CD4-positive, alpha-beta T cell treated with Interleukin-1 beta for 1 hour (primary cell): ENCODE measurements at places on chromosomes 6 and 20.

GRCh38 chr6:41167173-41167963 lies 4.5 kb upstream of the TREM2 start:
- no peak for DNase-seq

- DNase-seq, result no peak
These were observed 101.4 kb downstream of the KIF13A start for GRCh38 chr6:17885889-17886576.

- peak; percentile 61 for DNase-seq
These were observed 52.9 kb upstream of the TAB2 start for GRCh38 chr6:149264629-149265028.

DNA sequence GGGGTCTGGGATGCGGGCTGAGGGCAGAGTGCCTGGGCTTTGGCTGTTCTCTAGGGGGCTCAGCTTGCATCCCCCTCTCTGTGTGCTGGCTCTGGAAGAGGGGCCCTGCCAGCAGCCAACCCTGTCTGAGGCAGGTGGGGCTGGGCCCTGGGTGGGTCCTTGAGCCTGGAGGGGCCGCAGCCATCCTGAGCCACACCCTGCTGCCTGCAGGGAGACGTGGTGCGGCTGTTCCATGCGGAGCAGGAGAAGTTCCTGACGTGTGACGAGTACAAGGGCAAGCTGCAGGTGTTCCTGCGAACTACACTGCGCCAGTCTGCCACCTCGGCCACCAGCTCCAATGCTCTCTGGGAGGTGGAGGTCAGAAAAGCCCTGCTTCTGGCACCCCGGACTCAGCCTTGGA lies 41.2 kb downstream of the ITPR3 start:
- no peak for DNase-seq

DNA sequence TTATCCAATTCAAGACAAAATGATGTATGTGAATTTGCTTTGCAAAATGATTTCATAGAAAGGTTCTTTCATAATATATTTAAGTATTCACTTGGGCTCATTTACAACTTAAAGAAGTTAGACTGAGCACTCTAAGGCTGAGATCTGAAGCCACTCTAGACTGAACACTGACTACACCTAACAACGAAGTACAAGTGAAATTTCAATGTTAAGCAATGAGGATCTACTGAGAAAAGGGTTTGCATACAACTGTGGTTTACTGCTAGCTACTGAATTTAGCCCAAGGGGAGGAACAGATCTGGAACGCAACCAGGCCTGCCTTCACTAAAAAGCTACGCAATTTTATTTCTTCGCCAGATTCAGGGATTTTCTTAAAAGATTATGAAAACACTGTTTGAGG lies 106.4 kb downstream of the MBOAT1 start:
- DNase-seq, result no peak

- no peak for DNase-seq
These were observed 1133.3 kb upstream of the ADGRB3 start for GRCh38 chr6:67501755-67502154.

GRCh38 chr20:58709703-58710039 lies 17.1 kb downstream of the NPEPL1 start:
- DNase-seq, result no peak

GRCh38 chr6:32254761-32255198 lies 30.9 kb upstream of the NOTCH4 start:
- no peak for DNase-seq

- DNase-seq, result no peak
These were observed 266.3 kb downstream of the EPM2A start for GRCh38 chr6:145469021-145469420.

GRCh38 chr20:10618611-10619245 lies 55.1 kb downstream of the JAG1 start:
- DNase-seq, result no peak

- DNase-seq, result no peak
These were observed 91.9 kb downstream of the FOXF2 start for GRCh38 chr6:1481286-1481685.

DNA sequence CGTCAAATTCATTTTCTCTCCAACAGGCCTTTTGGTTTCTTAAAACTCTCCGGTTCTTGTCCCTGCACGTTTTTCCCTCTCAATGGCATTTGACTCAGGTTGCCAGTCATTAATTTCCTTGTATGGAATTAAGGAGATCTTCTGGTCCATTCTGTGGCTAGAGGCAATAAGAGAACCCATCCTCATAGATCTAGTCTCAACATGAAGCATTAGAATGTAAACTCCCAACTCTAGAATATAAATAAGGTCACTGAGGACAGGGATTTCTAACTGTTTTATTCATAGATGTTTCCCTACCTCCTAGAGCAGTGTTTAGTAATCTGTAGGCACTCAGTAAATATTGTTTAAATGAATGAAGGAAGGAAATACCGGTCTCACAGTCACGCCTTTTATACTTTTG lies 185.2 kb upstream of the FLRT3 start:
- DNase-seq, result no peak

DNA sequence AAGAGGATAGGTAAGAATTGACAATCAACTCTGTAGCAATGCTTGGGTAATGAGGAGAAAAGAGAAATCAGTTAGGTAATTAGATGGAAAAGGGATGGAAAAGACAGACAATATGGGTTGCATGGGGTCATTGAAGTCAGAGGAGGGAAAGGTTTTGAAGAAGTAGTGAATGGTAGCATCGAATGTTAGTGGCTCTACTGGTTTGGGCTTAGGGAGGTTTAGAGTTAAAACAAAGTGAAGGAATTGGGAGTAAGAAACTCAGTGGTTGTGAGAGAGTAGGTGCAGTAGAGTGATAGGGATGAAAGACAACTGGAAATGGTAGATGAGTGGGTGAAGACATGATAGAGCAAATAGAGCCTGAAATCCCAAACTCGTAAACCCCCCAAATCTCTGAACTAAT lies 140.1 kb upstream of the ZFP64 start:
- no peak for DNase-seq

GRCh38 chr20:328975-329695 lies 3.8 kb downstream of the SOX12 start:
- no peak for DNase-seq

GRCh38 chr6:159033160-159034049 lies 11.4 kb downstream of the TAGAP start:
- no peak for DNase-seq

GRCh38 chr6:73612611-73613010 lies 41.2 kb downstream of the SLC17A5 start:
- no peak for DNase-seq

- no peak for DNase-seq
These were observed 155.0 kb downstream of the CDH26 start for GRCh38 chr20:60113024-60113724.
